Astrocyte (in vitro differentiated cells and primary cell): ENCODE measurements at places on chromosomes 5 and 9.
A peak's percentile ranks its signal among the peaks of the same experiment; 100 is the strongest.

- no peaks in the 10 kb centered on the region for H3K36me3 ChIP-seq
- no peak for DNase-seq
- H3K4me3 ChIP-seq = no peak overlapping the region
- H3K4me1 ChIP-seq = peaks cover 13% of the 10 kb centered on the region
- H3K27me3 ChIP-seq = peaks cover 13% of the 10 kb centered on the region
- no peak overlapping the region for H3K27ac ChIP-seq
Observed at GRCh38 chr9:114449236-114449635, 56.0 kb downstream of the WHRN start.

- no peaks in the 10 kb centered on the region for H3K27me3 ChIP-seq
- no peak overlapping the region for H3K27ac ChIP-seq
- DNase-seq = no peak
- H3K4me1 ChIP-seq = no peaks in the 10 kb centered on the region
- H3K36me3 ChIP-seq = no peaks in the 10 kb centered on the region
- no peak overlapping the region for H3K4me3 ChIP-seq
Observed at GRCh38 chr5:15365070-15365469, 134.9 kb upstream of the FBXL7 start.

DNA sequence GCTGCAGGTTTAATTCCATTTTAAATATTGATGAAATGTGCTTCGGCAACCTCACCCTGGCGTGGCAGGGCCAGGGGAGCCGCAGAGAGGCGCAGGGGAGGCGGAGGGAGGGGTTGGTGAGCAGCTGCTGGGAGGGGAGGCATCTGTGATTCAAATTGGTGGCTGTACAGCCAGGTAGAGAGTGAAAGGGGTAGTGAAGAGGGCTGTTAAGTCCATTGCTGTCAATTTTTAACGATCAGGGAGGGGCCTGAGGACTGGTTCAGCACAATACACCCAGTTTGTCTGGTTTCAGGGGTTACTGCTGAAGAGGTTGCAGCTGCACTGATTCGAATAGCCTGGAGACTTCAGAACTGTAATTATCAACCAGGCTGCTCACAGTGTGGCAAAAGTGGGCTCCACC, 31.3 kb downstream of the LHX6 start:
- no peak overlapping the region for H3K4me3 ChIP-seq
- peaks cover 5% of the 10 kb centered on the region for H3K4me1 ChIP-seq
- no peak for DNase-seq
- H3K36me3 ChIP-seq = no peaks in the 10 kb centered on the region
- H3K27me3 ChIP-seq = peaks cover 13% of the 10 kb centered on the region

DNA sequence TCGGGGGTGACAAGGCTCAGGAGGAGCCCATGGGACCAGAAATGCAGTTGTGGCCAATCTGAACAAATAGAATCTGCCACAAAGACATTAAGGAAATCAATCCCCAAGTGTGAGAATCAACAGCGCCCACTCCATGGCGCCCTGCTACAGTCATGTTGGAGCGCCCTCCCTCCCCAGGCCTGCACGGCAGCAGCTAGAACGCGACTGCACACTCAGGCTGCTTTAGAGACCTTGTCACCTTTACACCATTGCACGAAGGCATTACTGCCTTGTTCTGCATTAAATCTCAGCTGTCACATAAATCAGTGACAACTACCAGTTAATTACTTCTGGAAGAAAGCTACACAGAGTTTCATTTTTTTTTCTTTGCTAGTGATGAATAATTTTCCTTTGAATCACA, 98.7 kb upstream of the SPIN1 start:
- H3K4me3 ChIP-seq = no peak overlapping the region
- no peak for DNase-seq
- H3K36me3 ChIP-seq = no peaks in the 10 kb centered on the region
- no peak overlapping the region for H3K27ac ChIP-seq

GRCh38 chr9:115442054-115442453, 324.1 kb upstream of the TNC start:
- no peaks in the 10 kb centered on the region for H3K4me1 ChIP-seq
- peak; percentile 74 for DNase-seq
- no peaks in the 10 kb centered on the region for H3K36me3 ChIP-seq
- no peak overlapping the region for H3K4me3 ChIP-seq
- no peaks in the 10 kb centered on the region for H3K27me3 ChIP-seq

- H3K4me3 ChIP-seq = no peak overlapping the region
- H3K4me1 ChIP-seq = peaks cover 8% of the 10 kb centered on the region
- H3K27ac ChIP-seq = no peak overlapping the region
- no peak for DNase-seq
Observed at GRCh38 chr5:127353327-127353726, 62.7 kb downstream of the MEGF10 start.
